ENCODE measurements at places on chromosomes 4 and X.

DNA sequence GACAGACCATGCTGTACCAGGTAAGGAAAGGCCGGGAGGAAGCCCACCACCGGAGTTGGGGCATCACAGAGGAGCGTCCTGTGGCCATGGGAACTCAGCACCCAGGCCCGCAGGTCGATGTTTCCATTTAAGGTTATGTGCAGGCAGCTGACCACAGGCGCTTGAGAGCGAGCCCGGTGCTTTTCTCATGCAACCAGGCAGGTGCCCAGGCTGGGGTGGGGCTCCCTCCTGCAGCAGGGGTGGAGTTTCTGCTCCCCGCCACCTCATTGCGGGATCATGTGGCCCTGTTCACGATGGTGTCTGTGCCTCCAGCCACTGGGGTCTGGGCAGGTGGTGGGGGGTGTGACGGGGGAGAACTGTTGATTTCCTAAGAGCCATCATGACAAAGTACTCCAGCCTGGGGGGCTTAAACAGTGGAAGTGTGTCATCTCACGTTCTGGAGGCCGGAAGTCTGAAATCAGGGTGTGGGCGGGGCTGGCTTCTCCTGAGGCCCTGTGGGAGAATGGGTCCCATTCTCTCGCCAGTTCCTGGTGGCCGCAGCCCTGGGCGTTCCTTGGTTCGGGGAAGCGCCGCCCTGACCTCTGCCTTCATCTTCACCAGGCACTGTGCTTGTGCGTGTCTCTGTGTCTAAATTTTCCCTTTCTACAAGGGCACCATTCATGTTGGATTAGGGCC is 60.9 kb downstream of the CPZ start:
- DNase-seq, result no peak

- peak; percentile 56 for DNase-seq
These were observed 4.6 kb upstream of the MAD2L1 start for GRCh38 chr4:120071192-120071795.

DNA sequence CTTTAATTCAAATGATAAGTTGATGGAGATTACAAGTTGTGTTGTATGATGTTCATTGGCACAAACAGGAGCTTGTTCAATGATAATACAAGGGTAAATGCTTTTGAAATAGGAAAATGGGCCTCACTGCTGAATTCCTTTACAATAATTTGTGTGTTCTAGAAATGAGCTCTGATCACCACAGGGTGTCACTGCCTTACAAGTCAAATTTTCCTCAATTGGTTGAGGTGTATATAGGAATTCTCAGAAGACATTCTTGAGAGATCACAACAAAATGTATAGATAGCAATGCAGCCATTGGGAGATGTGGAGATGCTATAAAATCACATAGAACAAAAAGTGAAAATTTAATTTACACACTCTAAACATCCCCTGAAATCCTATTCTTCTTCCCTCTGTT is 49.6 kb downstream of the KLF8 start:
- peak; percentile 35 for DNase-seq

DNA sequence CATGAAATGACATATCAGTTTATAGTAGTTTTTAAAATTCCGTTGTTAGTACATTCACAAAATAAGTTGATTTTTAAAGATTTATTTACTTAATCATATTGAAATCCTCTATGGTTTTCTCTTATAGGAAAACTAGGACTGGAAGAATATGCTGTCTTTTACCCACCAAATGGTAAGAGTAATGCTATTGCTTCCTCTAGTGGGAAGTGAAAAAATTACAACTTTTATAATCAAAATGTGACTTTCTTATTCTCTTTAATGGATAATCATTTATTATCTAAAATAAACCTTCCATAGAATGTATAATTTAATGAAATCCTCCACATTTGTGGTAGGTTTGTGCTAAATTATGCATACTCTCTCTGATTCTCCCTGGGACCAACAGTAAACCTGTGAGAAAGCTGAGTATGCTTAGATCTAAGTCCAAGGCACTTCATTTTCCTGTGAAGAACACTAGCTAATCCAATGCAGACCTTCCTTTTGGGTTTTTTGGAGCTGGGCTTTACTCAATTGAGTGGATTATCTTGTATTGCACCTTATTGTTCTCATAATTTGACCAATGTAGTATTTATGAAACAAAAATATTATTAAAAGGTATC is 136.2 kb downstream of the TBC1D19 start:
- peak; percentile 17 for DNase-seq

GRCh38 chr4:1246111-1246881 is 2.6 kb downstream of the CTBP1 start:
- DNase-seq, result no peak

DNA sequence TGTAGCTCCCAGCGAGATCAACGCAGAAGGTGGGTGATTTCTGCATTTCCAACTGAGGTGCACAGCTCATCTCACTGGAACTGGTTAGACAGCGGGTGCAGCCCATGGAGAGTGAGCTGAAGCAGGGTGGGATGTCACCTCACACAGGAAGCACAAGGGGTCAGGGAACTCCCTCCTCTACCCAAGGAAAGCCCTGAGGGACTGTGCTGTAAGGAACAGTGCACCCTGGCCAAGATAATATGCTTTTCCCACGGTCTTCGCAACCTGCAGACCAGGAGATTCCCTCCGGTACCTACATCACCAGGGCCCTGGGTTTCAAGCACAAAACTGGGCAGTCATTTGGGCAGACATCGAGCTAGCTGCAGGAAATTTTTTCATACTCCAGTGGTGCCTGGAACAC is 216.4 kb upstream of the TET2 start:
- no peak for DNase-seq

DNA sequence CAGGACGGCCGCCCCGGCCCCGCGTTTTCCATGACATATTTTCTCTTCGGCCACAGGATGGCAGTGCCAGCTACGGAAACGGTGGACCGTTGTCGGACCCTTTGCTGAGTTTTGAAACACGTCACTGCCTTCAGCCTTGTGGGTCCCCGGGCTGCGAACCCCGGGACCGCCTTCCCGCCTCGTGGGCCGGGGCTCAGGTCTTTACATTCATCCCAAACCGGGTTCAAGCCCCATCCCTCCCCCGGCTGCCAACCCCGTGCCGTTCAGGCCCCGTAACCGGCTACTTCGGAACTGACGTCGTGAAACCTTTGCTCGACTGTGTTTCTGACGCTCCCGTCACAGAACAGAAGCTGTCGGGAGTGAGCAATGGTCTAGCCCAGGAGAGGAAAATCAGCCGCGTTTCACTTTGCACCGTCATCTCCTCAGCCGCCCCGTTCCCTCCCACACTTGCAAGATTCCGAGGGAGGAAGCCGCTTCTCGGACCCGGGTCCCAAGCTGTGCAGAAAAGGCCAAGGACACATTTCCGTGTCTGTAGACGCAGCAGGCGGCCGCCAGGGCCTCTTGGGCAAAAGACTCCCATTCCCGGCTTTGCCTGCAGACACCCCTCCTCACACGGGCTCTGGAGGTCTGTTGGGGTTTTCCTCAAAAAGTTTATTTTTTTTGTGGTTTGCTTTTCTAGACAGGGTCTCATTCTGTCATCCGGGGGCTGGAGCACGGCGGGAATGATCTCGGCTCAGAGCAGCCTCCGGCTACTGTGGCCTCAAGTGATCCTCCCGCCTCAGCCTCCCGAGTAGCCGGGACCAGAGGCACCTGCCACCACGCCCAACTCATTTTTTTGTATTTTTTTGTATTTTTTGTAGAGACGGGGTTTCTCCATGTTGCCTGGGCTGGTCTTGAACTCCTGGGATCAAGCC is 41.4 kb upstream of the PPP2R3B start:
- DNase-seq, result no peak

DNA sequence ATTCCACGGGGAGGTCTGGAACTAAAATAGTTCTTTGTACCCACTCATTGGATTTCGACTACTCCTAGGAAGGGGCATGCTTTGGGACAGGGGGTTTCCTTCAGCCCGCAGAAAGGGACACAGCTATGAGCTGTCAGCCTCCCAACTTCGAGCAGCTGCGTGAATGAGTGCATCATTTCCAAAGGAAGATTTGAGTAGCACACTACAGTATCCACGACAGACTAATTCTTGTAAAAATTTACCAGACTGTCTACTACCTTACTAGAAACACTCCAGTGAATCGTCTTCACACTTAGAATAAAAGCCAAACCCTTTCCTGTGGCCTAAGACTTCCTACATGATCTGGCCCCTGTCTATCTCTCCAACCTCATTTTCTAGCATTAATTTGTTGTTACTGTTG is 101.9 kb downstream of the MAOA start:
- no peak for DNase-seq

DNA sequence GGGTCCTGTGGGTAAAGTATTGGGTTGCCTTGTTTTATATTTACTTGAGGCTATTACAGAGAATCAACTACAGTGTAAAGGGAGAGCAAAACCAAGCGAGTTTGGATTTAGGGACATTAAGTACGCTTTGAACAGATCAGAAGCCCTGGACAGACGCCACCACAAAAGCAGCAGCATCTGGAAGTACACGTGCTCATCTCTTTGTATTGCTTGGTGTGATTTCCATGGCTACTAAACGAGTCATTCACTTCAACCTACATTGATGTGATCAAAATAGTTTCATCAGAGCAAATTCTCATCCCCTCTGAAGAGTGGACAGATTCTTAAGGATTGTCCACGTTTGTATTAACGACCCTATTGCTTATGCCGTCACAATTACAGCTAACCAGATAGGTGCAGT is 85.1 kb downstream of the SORBS2 start:
- DNase-seq, result no peak

GRCh38 chr4:10354225-10354624 is 103.0 kb downstream of the ZNF518B start:
- no peak for DNase-seq

- no peak for DNase-seq
These were observed 68.9 kb downstream of the INPP4B start for GRCh38 chr4:142777045-142777743.

- no peak for DNase-seq
These were observed 144.0 kb downstream of the FNIP2 start for GRCh38 chr4:158912806-158913205.

DNA sequence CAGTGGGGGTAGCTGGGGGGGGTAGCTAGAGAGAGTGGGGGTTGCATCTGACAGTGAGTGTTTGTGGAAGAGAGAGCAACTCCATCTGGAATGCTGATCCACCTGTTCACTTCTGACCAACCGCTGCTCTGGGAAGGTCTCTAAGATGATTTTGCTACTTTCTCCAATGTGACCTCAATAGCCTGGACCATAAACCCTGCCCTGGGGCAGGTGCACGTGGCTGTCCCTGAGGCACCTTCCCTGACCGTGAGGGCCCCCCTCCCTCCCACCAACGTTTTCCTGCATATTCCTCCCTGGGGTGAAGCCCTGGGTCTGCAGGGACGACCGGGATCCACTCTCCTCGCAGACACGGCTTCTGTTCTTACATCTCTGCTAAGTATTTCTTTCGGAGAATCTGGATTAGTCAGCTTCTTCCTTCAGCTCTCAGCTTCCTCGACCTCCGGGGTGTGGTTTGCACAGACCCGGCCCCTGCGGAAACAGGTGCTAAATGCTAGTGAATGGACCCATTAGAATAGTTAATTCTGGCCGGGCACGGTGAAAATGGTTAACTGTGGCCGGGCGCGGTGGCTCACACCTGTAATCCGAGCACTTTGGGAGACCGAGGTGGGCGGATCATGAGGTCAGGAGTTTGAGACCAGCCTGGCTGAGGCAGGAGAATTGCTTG is 21.4 kb upstream of the PLCXD1 start:
- DNase-seq, result no peak

- DNase-seq, result no peak
These were observed 8.1 kb downstream of the NEK1 start for GRCh38 chr4:169604131-169604900.

DNA sequence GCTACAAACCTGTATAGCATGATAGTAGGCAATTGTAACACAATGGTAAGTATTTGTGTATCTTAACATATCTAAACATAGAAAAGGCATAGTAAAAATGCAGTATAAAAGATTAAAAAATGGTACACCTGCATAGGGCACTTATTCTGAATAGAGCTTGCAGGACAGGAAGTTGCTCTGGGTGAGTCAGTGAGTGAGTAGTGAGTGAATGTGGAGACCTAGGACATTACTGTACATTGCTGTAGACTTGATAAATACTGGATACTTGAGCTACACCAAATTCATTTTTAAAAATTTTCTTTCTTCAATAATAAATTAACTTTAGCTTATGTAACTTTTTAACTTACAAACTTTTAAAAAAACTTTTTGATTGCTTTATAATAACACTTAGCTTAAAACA is 68.2 kb upstream of the MAML3 start:
- no peak for DNase-seq

DNA sequence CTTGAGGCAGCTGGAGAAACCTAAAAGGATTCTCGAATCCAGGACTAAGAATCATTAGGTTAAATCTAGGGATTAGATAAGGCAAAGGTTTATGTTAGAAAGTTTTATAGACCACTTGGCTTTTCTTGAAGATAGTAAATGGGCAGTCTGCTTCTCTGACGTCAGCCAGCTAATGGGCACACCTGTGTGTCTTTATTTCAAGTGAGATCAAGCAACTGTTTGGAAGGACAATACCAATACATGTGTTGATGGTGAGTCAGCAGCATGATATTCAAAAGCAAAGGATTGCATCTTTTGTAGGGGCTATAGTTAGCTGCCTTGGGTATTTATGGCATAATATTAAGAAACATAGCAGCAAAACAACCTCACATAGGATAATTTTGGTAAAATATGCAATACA is 46.5 kb upstream of the GRPR start:
- no peak for DNase-seq

DNA sequence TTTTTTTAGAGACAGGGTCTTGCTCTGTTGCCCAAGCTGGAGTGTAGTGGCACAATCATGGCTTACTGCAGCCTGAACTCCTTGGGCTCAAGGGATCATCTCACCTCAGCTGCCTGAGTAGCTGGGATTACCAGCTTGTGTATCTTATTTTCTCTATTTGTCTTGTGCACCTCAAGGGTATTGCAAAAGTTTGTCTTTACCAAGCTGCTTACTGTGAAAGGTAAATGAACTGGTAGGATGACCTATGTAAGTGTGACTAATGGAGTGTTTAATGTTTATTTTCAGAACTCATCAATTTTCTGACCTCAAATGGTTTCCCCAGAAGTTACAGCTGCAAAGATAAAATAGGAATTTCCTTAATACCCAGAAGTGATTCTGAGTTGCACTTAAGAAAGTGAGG is 5.3 kb upstream of the FGA start:
- no peak for DNase-seq

DNA sequence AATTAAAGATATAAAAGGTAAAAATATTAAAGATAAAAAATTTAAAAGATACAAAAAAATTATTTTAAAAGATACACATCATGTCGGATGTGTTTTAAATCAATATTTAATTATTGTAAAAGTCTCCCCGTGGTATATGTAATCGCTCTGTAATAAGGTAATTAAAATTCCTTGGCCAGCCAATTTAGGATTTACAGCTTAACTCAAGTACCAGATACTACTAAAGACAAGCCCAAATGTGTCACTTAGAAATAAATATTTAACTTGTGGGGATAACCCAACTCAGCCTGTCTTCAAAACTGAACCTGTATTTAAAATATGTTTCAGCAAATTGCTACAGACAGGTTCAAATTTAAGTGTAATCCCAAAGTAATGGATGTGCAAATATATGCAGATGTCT is 56.0 kb downstream of the GPR82 start:
- no peak for DNase-seq

DNA sequence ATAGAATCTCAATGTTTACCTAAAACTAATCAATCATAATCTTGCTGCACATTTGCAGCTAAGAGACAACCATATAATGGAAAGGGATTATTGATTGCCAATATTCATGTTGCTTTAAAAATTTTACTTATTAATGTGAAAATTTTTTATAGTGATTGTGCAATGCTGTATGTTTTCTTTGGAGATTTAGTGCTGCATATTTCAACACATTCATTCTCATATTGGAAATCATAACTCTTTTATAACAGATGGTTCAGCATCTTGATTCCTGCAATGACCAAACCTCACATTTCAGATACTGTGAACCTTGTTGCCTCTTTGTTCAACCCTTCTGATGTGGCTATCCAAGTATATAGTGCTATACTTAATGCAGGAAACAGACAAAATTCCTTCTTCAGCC is 502.6 kb downstream of the C4orf33 start:
- no peak for DNase-seq

Measured in Jurkat, Clone E6-1 (cell line).